ENCODE measurements at places on chromosomes 16 and 17.

- peak; percentile 57 for DNase-seq
Observed at GRCh38 chr16:80084614-80085013, 456.2 kb upstream of the DYNLRB2 start.

GRCh38 chr16:68445458-68445857 is 2.9 kb downstream of the SMPD3 start:
- peak; percentile 11 for DNase-seq

DNA sequence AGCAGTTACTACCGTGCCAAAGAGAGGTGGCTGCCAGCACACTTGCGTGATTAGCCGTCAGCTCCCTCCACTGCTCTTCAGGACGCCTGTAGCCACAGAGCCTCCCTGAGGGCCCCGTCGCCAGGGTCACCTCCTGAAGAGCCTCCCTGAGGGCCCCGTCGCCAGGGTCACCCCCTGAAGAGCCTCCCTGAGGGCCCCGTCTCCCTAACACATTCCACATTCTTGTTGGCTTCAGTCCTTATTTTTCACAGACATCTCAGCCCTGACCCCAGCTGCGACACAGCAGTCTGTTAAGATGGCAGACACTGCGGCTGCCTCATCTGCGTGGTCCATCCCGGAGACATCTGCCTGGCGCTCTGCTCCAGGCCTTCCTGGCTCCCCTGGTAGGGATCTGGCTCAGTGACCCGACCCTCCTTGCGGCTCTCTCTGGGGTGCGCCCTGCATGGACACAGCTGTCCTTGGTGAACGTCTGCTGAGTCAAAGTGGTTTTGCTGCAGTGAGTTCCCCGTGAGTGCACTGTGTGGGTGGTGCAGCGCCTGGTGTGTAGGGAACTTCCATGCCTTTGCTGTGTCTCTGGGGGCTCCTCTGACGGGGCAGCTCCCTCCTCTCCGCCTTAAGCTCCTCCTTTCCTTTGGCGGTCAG is 11.4 kb downstream of the ACSF3 start:
- peak; percentile 62 for DNase-seq

- no peak for DNase-seq
Observed at GRCh38 chr17:7414837-7415236, 5.3 kb upstream of the SPEM1 start.

DNA sequence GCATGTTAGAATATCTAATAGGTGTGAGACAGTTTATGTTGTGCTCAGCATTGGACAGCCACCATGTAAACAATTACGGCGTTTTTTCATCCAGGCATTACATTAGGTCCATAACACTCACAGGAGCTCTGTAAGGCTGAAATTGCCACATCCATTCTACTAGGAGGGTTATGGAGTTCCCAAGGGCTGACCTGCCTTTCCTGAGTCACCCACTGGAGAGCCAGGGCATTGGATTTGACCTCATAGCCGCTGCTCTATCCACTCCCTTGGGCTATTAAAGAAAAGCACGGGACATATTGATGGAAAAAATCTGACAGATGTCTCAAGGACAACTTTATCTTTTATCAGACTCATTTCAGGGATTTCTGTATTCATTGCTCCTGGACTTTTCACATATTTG is 306.3 kb upstream of the HSBP1 start:
- peak; percentile 18 for DNase-seq

DNA sequence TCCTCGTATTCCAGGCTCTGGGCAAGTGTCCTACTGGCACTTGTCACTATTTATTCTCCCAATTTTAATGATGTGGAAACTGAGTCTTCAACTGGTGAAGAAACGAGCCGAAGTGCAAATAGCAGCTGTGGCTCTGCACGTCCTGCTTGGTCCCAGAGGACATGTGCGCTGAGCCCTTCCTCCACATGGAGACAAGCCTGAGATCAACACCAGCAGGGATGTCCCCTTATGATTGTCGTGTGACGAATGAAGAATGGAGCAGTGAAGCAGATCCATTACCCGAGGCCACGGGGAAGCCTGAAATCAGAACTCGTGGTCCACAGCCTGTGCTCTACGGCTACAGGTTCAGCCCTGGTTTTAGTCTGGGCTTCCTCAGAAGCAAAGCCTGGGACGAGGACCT is 61.0 kb downstream of the FOXL1 start:
- no peak for DNase-seq

DNA sequence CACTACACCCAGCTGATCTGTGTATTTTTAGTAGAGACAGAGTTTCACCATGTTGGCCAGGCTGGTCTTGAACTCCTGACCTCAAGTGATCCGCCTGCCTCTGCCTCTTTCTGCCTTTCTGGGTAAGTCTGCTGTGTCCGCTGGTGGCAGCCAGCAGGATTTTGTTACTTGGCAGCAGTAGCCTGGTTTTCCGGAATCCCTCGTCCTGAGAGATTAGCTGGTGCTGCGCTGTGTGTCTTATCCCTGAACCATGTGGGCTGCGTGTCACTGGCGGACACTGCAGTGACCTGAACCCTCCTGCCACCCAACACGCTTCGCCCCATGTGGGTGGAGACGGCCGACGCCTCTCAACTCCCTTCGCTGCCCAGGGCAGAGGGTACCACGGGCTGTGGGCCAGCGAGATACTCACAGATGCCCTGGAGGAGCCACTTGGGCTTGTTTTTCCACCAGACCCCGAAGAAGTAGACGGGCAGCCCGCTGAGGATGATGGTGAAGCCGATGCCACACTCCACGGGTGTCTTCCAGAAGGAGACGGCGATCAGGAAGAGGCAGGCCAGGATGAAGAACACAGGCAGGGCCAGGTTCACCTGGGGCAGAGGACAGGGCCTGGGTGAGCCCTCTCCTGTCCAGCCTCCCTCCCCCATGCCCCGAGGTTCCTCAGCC is 35.2 kb downstream of the SLC7A5 start:
- no peak for DNase-seq

GRCh38 chr16:9072806-9073341 is 18.6 kb upstream of the HAPSTR1 start:
- DNase-seq = peak; percentile 52
